ENCODE measurements at places on chromosomes 4 and X.

- no peaks in the 10 kb centered on the region for H3K36me3 ChIP-seq
- no peaks in the 10 kb centered on the region for H3K4me1 ChIP-seq
- H3K4me3 ChIP-seq = no peak overlapping the region
- no peak overlapping the region for H3K27ac ChIP-seq
- peaks cover 34% of the 10 kb centered on the region for H3K27me3 ChIP-seq
- no peak for DNase-seq
These were observed 33.1 kb upstream of the ANXA10 start for GRCh38 chr4:168059251-168059650.

DNA sequence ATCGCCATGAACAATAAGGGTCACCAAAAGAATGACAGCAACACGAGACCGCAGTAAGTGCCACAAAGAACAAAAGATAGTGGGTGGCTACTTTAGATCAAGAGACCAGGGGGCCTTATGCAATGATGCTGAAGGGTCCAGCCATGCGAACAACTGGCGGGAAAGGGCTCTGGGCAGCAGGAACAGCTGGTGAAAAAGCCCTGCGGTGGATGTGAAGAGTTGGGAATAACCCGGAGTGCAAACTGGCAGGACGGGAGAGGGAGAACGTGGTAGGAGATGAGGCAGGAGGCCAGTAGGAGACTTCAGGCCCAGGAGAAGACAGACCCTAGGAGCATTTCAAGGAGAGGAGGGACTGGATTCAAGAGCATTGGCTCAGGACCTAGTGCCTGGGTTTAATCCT lies 120.2 kb downstream of the AFAP1 start:
- H3K27ac ChIP-seq = no peak overlapping the region
- H3K4me1 ChIP-seq = peaks cover 68% of the 10 kb centered on the region
- no peak for DNase-seq
- peaks cover 39% of the 10 kb centered on the region for H3K36me3 ChIP-seq
- no peaks in the 10 kb centered on the region for H3K27me3 ChIP-seq

DNA sequence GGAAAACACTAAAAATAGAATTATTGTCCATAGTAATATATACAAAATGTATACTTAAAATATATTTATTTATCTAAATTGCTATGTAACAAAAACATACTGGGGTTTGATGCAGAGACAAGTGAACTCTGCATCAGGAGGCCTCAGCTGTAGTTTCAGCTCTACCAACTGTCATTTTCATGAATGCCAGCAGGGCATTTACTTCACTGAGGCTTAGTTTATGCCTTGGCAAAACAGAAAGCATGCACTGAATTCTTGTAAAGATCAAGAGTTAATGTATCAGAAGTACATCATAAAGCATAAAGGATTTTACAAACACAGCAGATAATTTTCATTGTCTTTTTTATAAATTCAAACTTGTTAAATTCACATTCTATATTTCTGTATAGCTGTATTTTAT lies 577.0 kb downstream of the C4orf33 start:
- no peak overlapping the region for H3K27ac ChIP-seq
- no peaks in the 10 kb centered on the region for H3K36me3 ChIP-seq
- no peaks in the 10 kb centered on the region for H3K4me1 ChIP-seq
- peaks cover 3% of the 10 kb centered on the region for H3K27me3 ChIP-seq
- H3K4me3 ChIP-seq = no peak overlapping the region

GRCh38 chr4:89249313-89249712 lies 58.3 kb downstream of the GPRIN3 start:
- DNase-seq = no peak
- no peaks in the 10 kb centered on the region for H3K36me3 ChIP-seq
- H3K4me1 ChIP-seq = no peaks in the 10 kb centered on the region
- no peak overlapping the region for H3K27ac ChIP-seq
- H3K27me3 ChIP-seq = peaks cover 6% of the 10 kb centered on the region

- peaks cover 2% of the 10 kb centered on the region for H3K27me3 ChIP-seq
- no peak overlapping the region for H3K27ac ChIP-seq
- no peak overlapping the region for H3K4me3 ChIP-seq
- H3K4me1 ChIP-seq = no peaks in the 10 kb centered on the region
- H3K36me3 ChIP-seq = no peaks in the 10 kb centered on the region
These were observed 78.3 kb upstream of the IL2 start for GRCh38 chr4:122534776-122535175.

GRCh38 chr4:135166661-135167060 lies 965.1 kb upstream of the PABPC4L start:
- H3K4me1 ChIP-seq = no peaks in the 10 kb centered on the region
- H3K27ac ChIP-seq = no peak overlapping the region
- H3K36me3 ChIP-seq = no peaks in the 10 kb centered on the region
- no peak for DNase-seq

DNA sequence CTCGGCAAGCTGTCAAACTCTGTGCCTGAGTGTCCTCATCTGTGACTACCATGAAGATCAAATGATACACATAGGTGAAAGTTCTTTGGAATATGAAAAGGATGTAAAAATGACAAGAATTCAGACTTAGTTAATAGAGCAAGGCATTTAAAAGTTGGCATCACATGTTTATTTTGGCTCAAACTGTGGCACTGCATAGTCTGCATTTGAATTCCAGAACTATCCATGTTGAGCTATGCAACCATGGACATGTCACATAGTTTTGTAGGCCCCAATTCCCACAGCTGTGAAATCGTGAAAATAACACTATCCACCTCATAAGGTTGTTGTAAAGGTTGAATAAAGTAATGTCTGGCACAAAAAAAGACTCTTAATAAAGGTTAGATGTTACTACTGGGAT lies 33.9 kb downstream of the AFF2 start:
- no peaks in the 10 kb centered on the region for H3K36me3 ChIP-seq
- no peaks in the 10 kb centered on the region for H3K27me3 ChIP-seq
- H3K4me3 ChIP-seq = no peak overlapping the region

DNA sequence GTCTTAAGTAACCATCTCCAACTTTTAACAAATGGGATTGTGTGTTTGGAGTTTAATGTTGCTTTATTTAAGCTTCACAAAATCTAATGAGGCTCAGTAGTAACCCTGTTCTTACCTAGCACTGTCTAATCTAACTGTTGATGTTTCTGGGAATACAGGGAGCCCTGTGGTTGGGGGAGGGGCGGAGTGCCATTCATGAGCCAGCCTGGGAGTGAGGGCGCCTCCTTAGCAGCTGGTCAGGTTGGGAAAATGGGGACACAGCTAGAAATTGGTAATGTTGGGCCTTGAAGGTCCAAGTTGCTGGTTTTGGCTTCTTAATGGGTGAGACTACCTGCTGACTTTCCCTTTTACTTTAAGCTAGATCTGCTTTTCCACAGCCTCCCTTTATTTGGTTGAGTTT lies 22.9 kb upstream of the TADA2B start:
- peak; percentile 48 for DNase-seq
- peaks cover 5% of the 10 kb centered on the region for H3K36me3 ChIP-seq
- H3K4me1 ChIP-seq = peaks cover 28% of the 10 kb centered on the region
- no peak overlapping the region for H3K4me3 ChIP-seq

- H3K4me3 ChIP-seq = no peak overlapping the region
- no peaks in the 10 kb centered on the region for H3K4me1 ChIP-seq
- no peak overlapping the region for H3K27ac ChIP-seq
- peaks cover 2% of the 10 kb centered on the region for H3K36me3 ChIP-seq
These were observed 131.6 kb downstream of the BCOR start for GRCh38 chrX:39966176-39966575.

- DNase-seq = no peak
- H3K4me3 ChIP-seq = no peak overlapping the region
- H3K27ac ChIP-seq = no peak overlapping the region
- H3K27me3 ChIP-seq = no peaks in the 10 kb centered on the region
- peaks cover 34% of the 10 kb centered on the region for H3K4me1 ChIP-seq
These were observed 2.7 kb upstream of the MGARP start for GRCh38 chr4:139282721-139283075.

- no peak overlapping the region for H3K4me3 ChIP-seq
- H3K27ac ChIP-seq = no peak overlapping the region
These were observed 3.1 kb upstream of the FGB start for GRCh38 chr4:154559494-154560418.

- H3K27ac ChIP-seq = peak overlapping the region; percentile 62
- no peak for DNase-seq
- H3K4me1 ChIP-seq = peaks cover 16% of the 10 kb centered on the region
These were observed 7.4 kb downstream of the SLC9B1 start for GRCh38 chr4:103012060-103012459.

DNA sequence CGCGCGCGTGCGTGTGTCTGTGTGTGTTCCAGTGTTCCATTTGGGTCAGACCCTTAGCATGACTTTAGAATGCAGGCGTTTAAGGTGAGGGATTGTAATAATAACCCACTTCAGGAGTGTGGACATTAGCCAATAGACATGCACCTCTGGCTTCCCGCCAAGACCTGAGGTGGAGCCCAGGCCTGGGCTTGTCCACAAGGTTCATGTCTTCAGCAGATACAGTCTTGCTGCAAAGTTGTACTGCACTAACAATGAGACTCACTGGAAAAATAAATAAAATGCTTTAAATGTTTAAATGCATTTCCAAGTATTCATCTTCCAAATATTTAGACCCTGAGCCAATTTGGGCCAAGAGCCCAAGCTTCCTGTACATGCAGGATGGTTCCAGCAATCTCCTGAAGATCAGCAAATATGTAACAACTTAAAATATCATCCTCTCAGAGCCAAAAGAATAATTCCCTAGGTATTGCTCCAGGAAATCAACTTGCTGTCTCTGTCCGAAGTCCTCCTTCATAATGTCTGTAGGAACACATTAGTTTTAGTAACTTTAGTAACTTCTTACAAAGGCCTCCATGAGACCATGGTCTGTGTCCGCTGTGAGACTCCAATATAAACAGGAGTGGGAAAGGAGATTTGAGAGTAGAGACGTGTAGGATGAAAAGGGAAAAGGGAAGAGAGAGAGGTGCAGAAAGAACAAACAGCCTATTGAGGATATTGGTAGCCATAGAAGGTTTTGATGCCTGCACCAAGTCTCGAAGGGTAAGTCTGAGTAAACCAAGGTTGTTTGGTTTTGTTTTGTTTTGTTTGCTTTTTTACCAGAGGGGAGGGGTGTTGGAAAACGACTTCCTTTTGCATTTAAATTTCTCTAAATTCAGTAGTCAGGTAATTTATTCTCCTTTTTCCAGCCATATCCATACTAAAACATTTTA lies 98.5 kb upstream of the KLF3 start:
- DNase-seq = no peak
- no peak overlapping the region for H3K4me3 ChIP-seq
- no peaks in the 10 kb centered on the region for H3K27me3 ChIP-seq
- H3K4me1 ChIP-seq = peaks cover 35% of the 10 kb centered on the region

GRCh38 chrX:9342561-9343051 lies 122.3 kb upstream of the TBL1X start:
- H3K27me3 ChIP-seq = no peaks in the 10 kb centered on the region
- peak overlapping the region; percentile 65 for H3K4me3 ChIP-seq
- H3K36me3 ChIP-seq = no peaks in the 10 kb centered on the region
- no peak overlapping the region for H3K27ac ChIP-seq
- H3K4me1 ChIP-seq = peaks cover 20% of the 10 kb centered on the region

- H3K4me3 ChIP-seq = no peak overlapping the region
- H3K4me1 ChIP-seq = peaks cover 42% of the 10 kb centered on the region
- no peaks in the 10 kb centered on the region for H3K27me3 ChIP-seq
These were observed 3.6 kb downstream of the SMIM14 start for GRCh38 chr4:39635023-39635422.

GRCh38 chr4:44912980-44913379 lies 186.6 kb upstream of the GNPDA2 start:
- H3K4me1 ChIP-seq = no peaks in the 10 kb centered on the region
- no peak overlapping the region for H3K4me3 ChIP-seq
- peaks cover 10% of the 10 kb centered on the region for H3K27me3 ChIP-seq

- peaks cover 1% of the 10 kb centered on the region for H3K36me3 ChIP-seq
- no peak for DNase-seq
- peaks cover 10% of the 10 kb centered on the region for H3K4me1 ChIP-seq
- H3K27me3 ChIP-seq = peaks cover 27% of the 10 kb centered on the region
- no peak overlapping the region for H3K4me3 ChIP-seq
These were observed 483.6 kb downstream of the BCOR start for GRCh38 chrX:39613997-39614679.

GRCh38 chrX:100263650-100264049 lies 146.4 kb downstream of the PCDH19 start:
- H3K27me3 ChIP-seq = peaks cover 2% of the 10 kb centered on the region

DNA sequence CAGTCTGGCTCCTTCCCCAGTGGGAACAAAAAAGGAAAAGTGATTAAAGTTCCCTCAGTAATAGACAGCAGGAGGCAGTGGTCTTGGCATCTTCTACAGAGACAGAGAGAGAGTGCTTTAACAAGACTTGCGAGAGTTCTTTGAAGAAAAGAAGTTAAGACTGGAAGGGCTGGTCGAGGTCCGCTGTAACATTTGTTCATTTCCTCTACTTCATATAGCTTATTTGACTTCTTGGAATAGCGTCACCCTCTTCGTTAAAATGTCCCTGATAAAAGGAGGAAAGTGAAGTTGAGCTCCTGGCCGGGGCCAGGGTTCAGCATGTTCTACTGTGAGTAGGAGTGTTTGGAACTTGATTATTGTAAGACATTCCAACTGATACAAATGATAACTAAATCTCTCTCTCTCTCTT lies 179.8 kb downstream of the SLIT2 start:
- H3K27me3 ChIP-seq = peaks cover 1% of the 10 kb centered on the region
- H3K27ac ChIP-seq = no peak overlapping the region
- DNase-seq = no peak
- no peaks in the 10 kb centered on the region for H3K36me3 ChIP-seq
- H3K4me3 ChIP-seq = no peak overlapping the region

- DNase-seq = no peak
- H3K27ac ChIP-seq = no peak overlapping the region
- no peak overlapping the region for H3K4me3 ChIP-seq
- H3K4me1 ChIP-seq = peaks cover 8% of the 10 kb centered on the region
These were observed 38.7 kb downstream of the KDM5C start for GRCh38 chrX:53186351-53186750.

DNA sequence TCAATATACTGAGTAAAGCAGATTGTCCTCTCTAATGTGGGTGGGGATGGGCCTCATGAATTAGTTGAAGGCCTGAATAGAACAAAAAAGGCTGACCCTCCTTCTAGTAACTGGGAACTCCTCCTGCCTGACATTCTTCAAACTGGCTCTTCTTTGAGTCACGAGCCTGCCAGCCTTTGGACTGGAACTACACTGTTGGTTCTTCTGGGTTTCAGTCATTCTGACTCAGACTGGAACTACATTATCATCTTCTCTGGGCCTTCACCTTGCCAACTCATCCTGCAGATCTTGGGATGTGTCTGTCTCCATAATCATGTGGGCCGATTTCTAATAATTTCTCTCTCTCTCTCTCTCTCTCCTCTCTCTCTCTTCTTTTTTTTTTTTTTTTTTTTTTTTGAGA lies 26.9 kb upstream of the CT47C1 start:
- no peaks in the 10 kb centered on the region for H3K36me3 ChIP-seq
- DNase-seq = no peak
- H3K27ac ChIP-seq = no peak overlapping the region
- H3K4me3 ChIP-seq = no peak overlapping the region

GRCh38 chr4:121698236-121698671 lies 1.5 kb upstream of the ANXA5 start:
- no peak overlapping the region for H3K27ac ChIP-seq
- H3K4me1 ChIP-seq = peaks cover 23% of the 10 kb centered on the region
- H3K27me3 ChIP-seq = no peaks in the 10 kb centered on the region
- no peak overlapping the region for H3K4me3 ChIP-seq
- no peak for DNase-seq

All from chondrocyte (in vitro differentiated cells).